Hepatocyte (in vitro differentiated cells): ENCODE measurements at places on chromosomes 11 and 22.

- peak; percentile 61 for DNase-seq
Observed at GRCh38 chr22:43861529-43861928, 784 bp downstream of the SULT4A1 start.

DNA sequence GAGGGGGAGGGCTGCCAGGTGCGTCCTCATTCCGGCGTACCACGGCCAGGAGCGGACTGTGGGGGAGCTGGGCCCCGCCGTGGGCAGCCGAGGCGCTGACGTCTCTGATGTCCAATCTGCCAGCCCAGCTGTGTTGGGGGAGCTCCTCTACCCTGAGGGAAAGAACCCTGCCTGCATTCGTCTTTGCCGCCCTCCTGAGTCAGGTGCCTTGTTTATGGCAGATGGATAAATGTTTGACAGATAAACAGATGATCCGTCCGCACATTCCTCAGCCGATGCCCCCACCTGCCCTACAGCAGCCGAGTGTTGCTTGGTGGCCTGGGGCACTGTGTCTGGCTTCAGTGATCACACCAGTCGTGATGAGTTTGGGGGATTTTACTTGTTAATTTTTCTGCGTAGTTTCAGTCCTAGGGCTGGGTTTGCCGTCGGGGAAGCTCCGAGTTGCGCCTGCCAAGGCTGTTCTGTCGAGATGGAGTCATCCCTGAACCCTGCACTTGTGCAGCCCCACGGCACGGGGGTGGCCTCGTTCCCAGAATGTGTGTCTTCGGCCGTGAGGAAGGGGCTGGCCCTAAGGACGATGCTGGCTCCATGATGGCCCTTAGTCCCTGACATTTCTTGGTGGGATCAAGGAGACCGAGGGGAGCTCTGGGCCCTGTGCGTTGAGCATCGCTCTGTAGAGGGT is 1083.9 kb downstream of the BRD1 start:
- DNase-seq, result peak; percentile 4

GRCh38 chr11:73386546-73386945 is 10.3 kb downstream of the RELT start:
- no peak for DNase-seq

DNA sequence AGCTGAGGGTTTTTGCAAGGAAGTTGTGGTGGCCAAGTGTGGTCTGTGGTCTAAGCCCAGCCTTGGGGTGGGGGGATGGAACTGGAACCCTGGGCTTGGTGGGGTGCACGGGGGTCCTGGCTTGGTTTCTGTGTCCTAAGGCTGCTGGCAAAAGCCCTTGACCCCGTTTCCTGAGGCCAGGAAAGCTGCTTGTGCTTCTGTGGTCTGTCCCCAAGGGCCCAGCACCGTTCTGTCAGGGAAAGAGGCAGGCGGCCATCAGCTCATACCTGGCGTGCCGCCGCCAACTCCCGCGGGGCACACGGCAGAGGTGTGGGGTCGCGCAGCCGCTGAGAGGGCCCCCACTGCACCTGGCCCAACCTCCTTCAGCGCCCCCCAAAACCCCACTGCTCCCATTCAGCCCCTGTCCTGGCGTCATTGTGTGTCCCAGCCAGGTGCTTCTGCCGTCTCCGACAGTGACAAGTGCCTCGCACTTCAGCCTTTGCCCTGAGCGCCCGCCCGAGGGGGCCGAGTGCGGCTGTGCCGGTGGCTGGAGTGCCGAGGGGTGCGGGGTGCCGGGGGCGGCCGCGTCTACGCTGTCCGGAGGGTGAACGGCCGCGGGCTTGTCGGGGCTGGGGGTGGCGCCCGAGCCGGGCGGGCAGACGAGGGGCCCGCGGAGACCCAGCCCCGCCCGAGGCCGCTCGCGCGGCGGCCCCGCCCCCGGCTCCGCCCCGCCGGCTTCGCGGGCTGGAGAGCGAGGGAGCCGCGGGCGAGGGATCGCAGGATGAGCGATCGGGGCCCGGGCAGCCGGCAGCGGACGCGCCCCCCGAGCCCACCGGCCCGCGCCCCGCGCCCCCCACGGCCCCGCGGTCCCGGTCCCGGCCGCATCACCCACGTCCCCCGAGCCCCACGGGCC is at the start of gene CNIH2:
Gene CNIH2, plus strand, starts transcription at position 705 of the 892 bp plus-strand sequence. CDS start 282 bp downstream, outside the sequence.
- peak; percentile 68 for DNase-seq

GRCh38 chr11:88415495-88415894 is 78.0 kb upstream of the CTSC start:
- no peak for DNase-seq
